ENCODE measurements at places on chromosomes 7 and 10.

DNA sequence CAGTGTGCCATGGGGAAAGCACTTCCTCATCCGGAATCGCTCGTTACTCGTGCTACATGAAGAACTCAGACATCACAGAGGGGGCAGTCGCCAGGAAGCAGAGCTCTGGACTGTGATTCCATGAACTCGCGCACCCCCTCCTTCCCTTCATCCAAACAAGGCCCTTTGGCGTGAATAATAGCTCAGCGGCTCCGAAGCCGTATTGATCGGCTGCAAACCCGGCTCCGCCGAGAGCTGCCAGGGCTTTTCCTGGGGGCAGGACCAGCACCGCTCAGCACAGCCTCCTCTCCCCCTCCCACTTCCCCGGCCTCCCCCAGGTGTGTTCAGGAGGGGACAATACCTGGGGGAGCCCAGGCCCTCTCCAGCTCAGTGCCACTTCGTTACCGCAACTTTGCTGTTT is 129.0 kb upstream of the TCF7L2 start:
- H3K27me3 ChIP-seq, result no peaks in the 10 kb centered on the region
- no peaks in the 10 kb centered on the region for H3K4me1 ChIP-seq
- H3K4me3 ChIP-seq, result no peak overlapping the region
- no peaks in the 10 kb centered on the region for H3K36me3 ChIP-seq
- no peak overlapping the region for H3K27ac ChIP-seq

GRCh38 chr10:131841661-131842139 is 59.1 kb upstream of the PPP2R2D start:
- H3K36me3 ChIP-seq, result no peaks in the 10 kb centered on the region
- no peaks in the 10 kb centered on the region for H3K27me3 ChIP-seq
- H3K27ac ChIP-seq, result no peak overlapping the region
- H3K4me3 ChIP-seq, result no peak overlapping the region
- DNase-seq, result no peak

DNA sequence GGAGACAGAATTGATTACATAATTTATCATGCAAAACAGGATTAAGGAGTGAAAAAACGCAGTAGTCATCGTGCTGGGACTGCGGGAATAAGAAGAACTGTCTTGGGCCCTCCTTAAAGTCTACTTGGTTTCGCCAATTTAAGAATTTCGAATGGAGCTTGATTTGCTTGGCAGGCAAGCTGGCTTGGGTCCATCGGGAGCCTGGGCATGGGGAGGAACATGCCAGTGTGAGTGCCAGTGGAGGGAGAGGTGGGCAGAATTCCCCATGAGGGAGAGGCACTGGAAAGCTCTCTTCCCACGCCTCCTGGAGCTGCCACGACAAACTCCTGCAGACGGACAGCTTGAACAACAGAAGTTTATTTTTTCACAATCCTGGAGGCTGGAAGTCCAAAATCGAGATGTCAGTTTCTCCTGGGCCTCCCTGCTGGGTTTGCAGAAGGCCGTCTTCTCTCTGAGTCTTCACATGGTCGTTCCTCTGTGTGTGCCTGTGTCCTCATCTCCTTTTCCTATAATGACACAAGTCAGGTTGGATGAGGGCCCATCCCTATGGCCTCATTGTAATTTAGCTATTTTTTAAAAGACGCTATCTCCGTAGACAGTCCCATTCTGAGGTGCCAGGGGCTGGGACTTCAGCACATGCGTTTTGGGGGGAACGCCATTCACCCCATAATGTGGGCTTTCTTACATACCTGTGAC is 528.7 kb upstream of the DPP6 start:
- H3K27me3 ChIP-seq, result no peaks in the 10 kb centered on the region
- DNase-seq, result no peak

GRCh38 chr10:35416619-35417312 is 80.5 kb downstream of the CCNY start:
- H3K27ac ChIP-seq, result no peak overlapping the region
- peaks cover 39% of the 10 kb centered on the region for H3K4me1 ChIP-seq
- peaks cover 5% of the 10 kb centered on the region for H3K36me3 ChIP-seq

GRCh38 chr10:122549636-122550035 is 10.9 kb upstream of the DMBT1 start:
- H3K4me1 ChIP-seq, result peaks cover 8% of the 10 kb centered on the region
- DNase-seq, result no peak
- no peaks in the 10 kb centered on the region for H3K36me3 ChIP-seq
- no peaks in the 10 kb centered on the region for H3K27me3 ChIP-seq
- no peak overlapping the region for H3K4me3 ChIP-seq

GRCh38 chr7:112782498-112782897 is 7.7 kb downstream of the TMEM168 start:
- peaks cover 12% of the 10 kb centered on the region for H3K4me1 ChIP-seq
- H3K4me3 ChIP-seq, result no peak overlapping the region
- no peak overlapping the region for H3K27ac ChIP-seq
- H3K27me3 ChIP-seq, result no peaks in the 10 kb centered on the region
- H3K36me3 ChIP-seq, result peaks cover 32% of the 10 kb centered on the region
- DNase-seq, result no peak

DNA sequence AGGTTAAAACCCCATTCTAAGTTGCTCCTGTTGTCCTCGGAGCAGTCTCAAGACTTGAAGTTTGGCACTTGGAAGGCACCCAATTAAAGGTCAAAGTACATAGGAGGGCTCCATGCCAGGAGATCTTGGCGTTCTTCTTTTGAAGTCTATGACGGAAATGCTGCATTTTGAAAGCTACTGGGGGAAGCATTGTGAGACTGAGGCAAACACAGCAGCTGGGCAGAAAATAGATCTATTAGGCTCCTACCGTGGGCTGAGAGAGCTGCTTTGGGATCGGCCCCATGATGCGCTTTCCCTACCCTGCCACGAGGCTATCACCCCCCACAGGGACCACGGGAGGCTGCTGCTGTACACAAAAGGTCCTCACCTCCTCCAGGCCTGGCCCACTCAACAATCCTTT is 20.0 kb downstream of the KIAA1549 start:
- H3K27ac ChIP-seq, result no peak overlapping the region
- no peak overlapping the region for H3K4me3 ChIP-seq
- DNase-seq, result no peak
- H3K27me3 ChIP-seq, result peaks cover 3% of the 10 kb centered on the region
- peaks cover 2% of the 10 kb centered on the region for H3K4me1 ChIP-seq

- H3K4me3 ChIP-seq, result no peak overlapping the region
- peaks cover 2% of the 10 kb centered on the region for H3K4me1 ChIP-seq
- no peak for DNase-seq
- no peak overlapping the region for H3K27ac ChIP-seq
Measured at GRCh38 chr10:96507044-96507443, 6.7 kb downstream of the TLL2 start.

- no peak for DNase-seq
- H3K36me3 ChIP-seq, result no peaks in the 10 kb centered on the region
- H3K27me3 ChIP-seq, result no peaks in the 10 kb centered on the region
- no peak overlapping the region for H3K27ac ChIP-seq
Measured at GRCh38 chr7:153036396-153037063, 277.0 kb downstream of the ACTR3B start.

DNA sequence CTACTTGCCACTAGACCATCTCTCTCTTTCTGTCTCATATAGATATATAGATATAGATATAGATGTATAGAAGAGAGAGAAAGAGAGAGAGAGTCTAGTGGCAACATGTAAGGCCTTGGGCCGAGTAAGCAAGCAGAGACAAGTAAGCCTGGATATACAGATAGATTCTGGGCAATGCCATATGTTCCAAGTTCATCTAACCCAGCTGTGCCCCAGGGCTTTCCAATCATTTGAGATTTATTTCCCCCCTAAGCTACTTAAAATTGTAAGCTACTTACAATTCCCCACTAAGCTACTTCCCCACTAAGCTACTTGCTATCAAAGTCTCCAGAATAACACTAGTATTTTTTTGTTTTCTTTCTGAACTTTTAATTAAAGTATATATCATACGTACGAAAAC is 1094.1 kb downstream of the DNAJB9 start:
- no peak overlapping the region for H3K4me3 ChIP-seq
- H3K36me3 ChIP-seq, result no peaks in the 10 kb centered on the region
- no peaks in the 10 kb centered on the region for H3K4me1 ChIP-seq
- no peak overlapping the region for H3K27ac ChIP-seq
- H3K27me3 ChIP-seq, result no peaks in the 10 kb centered on the region

- no peak overlapping the region for H3K27ac ChIP-seq
- no peaks in the 10 kb centered on the region for H3K4me1 ChIP-seq
- H3K4me3 ChIP-seq, result no peak overlapping the region
- DNase-seq, result no peak
- H3K36me3 ChIP-seq, result no peaks in the 10 kb centered on the region
Measured at GRCh38 chr10:129020651-129021330, 446.2 kb upstream of the MGMT start.

- H3K36me3 ChIP-seq, result peaks cover 31% of the 10 kb centered on the region
- peak; percentile 56 for DNase-seq
- H3K4me1 ChIP-seq, result peaks cover 48% of the 10 kb centered on the region
- peak overlapping the region; percentile 88 for H3K4me3 ChIP-seq
- H3K27me3 ChIP-seq, result peaks cover 5% of the 10 kb centered on the region
Measured at GRCh38 chr10:98446151-98446660, 529 bp downstream of the HPS1 start.

DNA sequence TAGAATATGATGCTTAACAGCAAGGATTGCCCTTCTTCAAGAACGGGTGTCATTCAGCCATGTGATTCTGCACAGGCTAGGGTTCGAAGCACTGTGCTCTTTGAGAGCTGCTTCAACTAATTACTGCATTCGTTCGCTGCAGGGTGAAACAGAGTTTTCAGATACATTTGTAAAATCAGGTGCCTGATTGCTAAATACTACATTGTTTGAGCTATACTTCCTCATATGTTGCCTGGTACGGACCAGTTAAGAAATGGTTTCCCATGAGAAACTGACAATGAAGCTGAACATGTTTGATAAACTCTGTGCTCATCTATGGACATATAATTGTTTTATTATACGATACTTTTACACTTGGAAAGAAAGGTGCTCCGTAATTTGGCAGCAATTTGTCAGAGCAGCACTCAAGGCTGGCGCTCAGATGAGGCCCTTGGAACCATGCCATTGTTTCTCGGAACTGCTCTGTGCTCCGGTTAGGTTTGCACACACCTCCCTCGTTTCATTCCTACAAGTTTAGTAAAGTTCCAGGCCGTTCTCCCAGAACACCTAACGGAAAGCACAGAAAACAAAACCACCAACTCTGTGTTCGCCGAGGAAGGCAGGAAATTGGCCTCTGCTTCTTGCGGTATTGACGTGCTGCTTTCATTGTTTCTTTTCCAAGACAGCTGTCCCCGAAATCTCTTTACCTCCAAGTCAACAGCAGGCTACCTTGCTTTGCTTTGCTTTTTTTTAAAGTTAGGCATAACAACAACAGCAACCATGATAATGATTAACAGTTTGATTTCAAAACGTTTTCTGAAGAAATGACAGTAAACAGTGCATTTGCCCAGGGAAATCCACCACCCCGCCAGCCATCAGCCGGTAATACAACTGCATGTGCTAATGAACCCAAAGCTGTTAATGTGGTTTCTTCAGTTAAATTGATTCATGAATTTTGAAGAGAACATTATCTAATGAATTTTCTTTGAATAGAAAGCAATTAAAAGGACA is 206.9 kb downstream of the EBF3 start:
- H3K27ac ChIP-seq, result no peak overlapping the region
- H3K27me3 ChIP-seq, result no peaks in the 10 kb centered on the region
- H3K4me3 ChIP-seq, result no peak overlapping the region
- H3K4me1 ChIP-seq, result peaks cover 11% of the 10 kb centered on the region
- H3K36me3 ChIP-seq, result peaks cover 35% of the 10 kb centered on the region

GRCh38 chr7:158061026-158061630 is 526.5 kb downstream of the PTPRN2 start:
- peaks cover 3% of the 10 kb centered on the region for H3K27me3 ChIP-seq
- no peak overlapping the region for H3K4me3 ChIP-seq
- H3K36me3 ChIP-seq, result no peaks in the 10 kb centered on the region
- H3K4me1 ChIP-seq, result no peaks in the 10 kb centered on the region
- no peak for DNase-seq
- H3K27ac ChIP-seq, result no peak overlapping the region

GRCh38 chr7:155003092-155003375 is at the start of gene PAXIP1:
TSS of gene PAXIP1 (minus strand) at chr7:155003124. CDS start at chr7:155002929, 195 bp downstream.
- peak within 1 kb of the TSS; percentile 95 for H3K4me3 ChIP-seq
- H3K36me3 ChIP-seq, result peaks cover 22% of the 10 kb centered on the region
- no peaks in the 10 kb centered on the region for H3K27me3 ChIP-seq
- H3K27ac ChIP-seq, result peak within 1 kb of the TSS; percentile 96

GRCh38 chr10:80760914-80761371 is 223.2 kb downstream of the SH2D4B start:
- H3K4me1 ChIP-seq, result no peaks in the 10 kb centered on the region
- H3K27me3 ChIP-seq, result peaks cover 13% of the 10 kb centered on the region
- H3K36me3 ChIP-seq, result no peaks in the 10 kb centered on the region
- DNase-seq, result no peak
- no peak overlapping the region for H3K4me3 ChIP-seq

GRCh38 chr7:38066391-38066790 is 111.7 kb upstream of the STARD3NL start:
- no peaks in the 10 kb centered on the region for H3K36me3 ChIP-seq
- no peak overlapping the region for H3K27ac ChIP-seq
- no peaks in the 10 kb centered on the region for H3K4me1 ChIP-seq

DNA sequence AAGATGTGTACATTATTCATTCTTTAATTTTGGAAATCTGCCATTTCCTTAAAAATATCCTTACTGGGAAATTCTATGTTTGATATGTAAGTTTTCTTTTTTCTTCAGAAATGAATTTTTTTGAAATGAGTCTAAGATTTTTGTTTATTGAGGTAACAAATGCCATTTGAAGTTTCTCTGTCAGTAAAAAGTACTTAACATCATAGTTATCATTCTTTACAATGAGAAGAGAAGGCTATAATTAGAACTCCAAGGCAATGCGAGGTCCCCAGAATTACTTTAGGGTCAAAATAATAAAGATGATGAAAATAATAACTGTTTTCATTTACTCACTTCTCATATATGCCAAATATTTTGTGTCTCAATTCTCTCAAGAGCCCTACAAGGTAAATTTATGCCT is 37.0 kb upstream of the RHOBTB1 start:
- H3K27ac ChIP-seq, result no peak overlapping the region
- H3K36me3 ChIP-seq, result no peaks in the 10 kb centered on the region
- no peak overlapping the region for H3K4me3 ChIP-seq
- peaks cover 13% of the 10 kb centered on the region for H3K27me3 ChIP-seq
- H3K4me1 ChIP-seq, result peaks cover 3% of the 10 kb centered on the region
- no peak for DNase-seq

DNA sequence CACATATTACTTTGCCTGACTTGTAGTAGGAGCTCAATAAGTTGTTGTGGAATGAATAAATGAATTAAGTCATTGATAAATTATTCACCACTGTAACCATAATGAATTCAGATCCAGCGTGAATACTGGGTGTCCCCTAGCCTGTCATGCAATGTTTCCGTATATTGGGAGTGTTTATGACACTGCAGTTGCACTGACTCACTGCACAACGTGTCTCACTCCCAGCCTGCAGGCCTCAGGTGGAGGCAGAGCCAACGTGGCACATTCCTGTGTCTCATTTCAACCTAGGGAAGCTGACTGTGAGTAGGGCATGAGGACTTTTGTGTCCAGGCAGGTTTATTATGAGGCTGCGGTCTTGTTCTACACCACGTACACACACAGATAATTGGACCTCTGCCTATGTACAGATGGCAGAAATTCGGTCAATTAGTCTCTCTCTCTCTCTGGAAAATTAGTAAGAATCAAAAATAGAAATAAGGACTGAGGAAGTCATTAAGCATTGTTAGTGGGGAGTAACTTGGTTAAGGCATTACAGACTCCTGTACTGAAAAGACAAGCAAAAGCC is 299.1 kb upstream of the IGFBP3 start:
- DNase-seq, result no peak
- H3K27ac ChIP-seq, result no peak overlapping the region
- H3K36me3 ChIP-seq, result no peaks in the 10 kb centered on the region
- H3K4me3 ChIP-seq, result no peak overlapping the region
- no peaks in the 10 kb centered on the region for H3K27me3 ChIP-seq

Measured in activated naive CD8-positive, alpha-beta T cell treated with anti-CD3 and anti-CD28 coated beads, Interleukin-2, amount 50 U/mL, for 24 hours (primary cell).